T-helper 1 cell (primary cell): ENCODE measurements at places on chromosomes 12 and 14.

GRCh38 chr14:30883508-30884294 is 9.3 kb downstream of the COCH start:
- DNase-seq = no peak

DNA sequence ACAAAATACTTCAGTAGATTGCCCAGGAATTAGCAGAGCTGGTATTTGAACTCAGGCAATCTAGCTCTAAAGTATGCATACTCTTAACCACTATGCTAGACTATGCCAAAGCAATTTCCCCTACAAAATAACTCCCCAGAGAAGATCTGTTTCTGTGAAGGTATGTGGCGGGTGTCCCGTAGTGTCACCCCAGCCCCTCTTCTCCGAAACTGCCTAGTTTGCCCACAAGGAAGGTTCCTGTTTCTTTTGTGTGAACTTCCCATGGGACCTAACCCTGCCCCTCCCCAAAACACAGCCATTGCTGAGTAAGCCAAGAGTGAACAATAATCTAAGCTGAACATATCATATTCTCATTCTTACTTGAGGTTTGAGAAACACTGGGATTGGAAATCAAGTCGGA is 15.5 kb upstream of the RAP1B start:
- DNase-seq = no peak

- DNase-seq = no peak
Observed at GRCh38 chr12:55663391-55663790, 26.7 kb downstream of the OR10P1 start.

- DNase-seq = no peak
Observed at GRCh38 chr12:104669089-104669721, 212.5 kb downstream of the CHST11 start.

GRCh38 chr12:16006752-16007151 is 95.6 kb downstream of the DERA start:
- no peak for DNase-seq
